ENCODE measurements at places on chromosomes 11 and 22.

DNA sequence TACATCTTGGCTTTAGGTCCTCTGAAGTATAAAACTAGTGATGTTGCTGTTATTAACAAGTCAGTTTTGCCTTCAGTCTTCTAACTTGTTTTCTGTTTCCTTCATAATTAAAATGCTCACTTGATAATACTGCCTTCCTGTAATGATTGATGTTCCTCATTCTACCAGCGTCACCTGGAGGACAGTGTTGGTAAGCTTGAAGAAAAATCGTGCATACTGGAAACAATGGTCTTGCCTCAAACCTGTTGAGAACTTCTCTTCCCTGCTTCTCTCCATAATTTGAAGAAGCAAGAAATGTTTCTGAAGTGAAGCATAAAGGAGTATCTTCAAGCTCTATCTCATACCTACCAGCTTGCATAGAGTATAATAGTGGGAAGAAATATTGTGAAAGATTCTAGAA, 3.0 kb downstream of the YWHAH start:
- DNase-seq: no peak

GRCh38 chr11:60594998-60595642, 79.9 kb downstream of the MS4A13 start:
- DNase-seq: no peak

GRCh38 chr22:42490243-42490832, 29.3 kb downstream of the RRP7A start:
- DNase-seq: no peak

DNA sequence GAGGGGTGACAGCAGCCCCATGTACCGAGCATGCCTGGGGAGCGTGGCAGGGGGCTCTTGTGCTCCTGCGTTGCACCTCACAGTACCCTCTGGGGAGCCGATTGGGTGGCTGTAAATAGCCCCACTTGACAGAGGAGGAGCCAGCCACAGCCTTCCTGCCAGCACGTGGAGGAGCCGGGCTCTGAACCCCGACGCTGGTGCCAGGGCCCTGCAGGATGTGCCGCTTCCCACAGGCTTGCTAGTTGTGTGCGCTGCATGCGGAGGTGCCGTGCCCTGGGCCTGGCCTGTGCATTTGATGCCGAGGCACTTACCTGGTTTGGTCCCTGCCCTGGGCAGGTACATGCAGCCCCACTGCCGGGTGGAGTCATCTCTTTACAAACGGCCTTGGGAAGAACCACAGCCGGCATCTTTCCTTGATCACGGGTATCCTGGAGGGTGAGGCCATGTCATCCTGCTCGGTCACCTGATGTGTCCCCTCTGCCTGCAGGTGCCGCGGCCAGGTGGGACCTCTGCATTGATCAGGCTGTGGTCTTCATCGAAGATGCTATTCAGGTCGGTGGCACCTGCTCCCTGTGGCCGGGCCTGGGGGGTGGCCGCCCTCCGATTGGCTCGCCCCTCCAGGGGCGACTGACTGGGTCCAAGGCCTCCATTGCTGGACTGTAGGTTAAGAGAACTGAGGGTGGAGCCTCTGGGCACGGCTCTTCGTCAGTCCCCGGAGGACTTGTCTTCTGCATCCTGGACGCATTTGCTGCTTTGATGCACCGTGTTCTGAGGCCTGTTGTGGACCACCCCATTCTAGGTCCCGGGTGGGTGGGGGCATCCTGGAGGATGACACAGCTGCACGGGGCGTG, 5.0 kb downstream of the TPCN2 start:
- DNase-seq: no peak

GRCh38 chr11:111819161-111819828, 52.1 kb downstream of the ALG9 start:
- no peak for DNase-seq

GRCh38 chr22:31872209-31872608, 72.1 kb upstream of the YWHAH start:
- DNase-seq: no peak

DNA sequence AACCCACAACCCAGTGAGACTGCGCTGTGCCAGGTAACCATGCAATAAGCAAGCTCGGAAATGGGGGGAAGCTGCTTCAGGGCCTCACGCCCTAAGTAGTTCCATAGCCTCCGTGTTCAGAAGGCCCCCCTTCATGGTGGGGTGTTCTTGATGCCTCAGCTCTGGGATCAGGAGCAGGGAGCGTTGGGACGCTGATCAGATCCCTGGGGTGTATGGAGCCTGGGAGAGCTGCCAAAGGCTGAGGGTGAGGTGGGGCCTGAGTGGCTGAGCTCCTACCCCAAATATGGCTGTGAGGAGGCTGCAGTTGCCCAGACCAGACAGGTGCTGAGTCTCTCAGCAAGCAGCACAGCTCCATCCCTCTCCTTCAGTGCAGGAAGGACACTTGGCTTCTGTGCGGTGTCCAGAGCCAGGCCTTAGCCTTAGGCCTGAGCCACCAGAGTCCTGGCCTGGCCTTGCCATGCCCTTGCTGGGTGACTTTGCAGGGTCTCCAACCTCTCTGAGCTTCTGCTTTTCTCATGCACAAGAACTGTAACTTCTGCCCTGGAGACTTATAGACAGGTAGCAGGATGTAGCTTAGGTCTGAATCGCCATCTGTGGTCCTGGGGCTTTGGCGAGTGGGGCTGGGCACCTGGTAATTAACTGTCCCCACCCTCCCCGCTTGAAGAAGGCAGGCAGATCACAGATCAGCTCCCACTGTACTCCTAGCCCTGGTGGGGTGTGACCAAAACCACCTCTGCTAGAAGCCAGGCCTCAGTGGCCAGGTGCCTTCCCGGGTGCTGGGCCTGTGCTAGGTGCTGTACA, 5.3 kb downstream of the MMP11 start:
- DNase-seq: no peak

GRCh38 chr11:35103366-35104208, 35.4 kb upstream of the CD44 start:
- no peak for DNase-seq

DNA sequence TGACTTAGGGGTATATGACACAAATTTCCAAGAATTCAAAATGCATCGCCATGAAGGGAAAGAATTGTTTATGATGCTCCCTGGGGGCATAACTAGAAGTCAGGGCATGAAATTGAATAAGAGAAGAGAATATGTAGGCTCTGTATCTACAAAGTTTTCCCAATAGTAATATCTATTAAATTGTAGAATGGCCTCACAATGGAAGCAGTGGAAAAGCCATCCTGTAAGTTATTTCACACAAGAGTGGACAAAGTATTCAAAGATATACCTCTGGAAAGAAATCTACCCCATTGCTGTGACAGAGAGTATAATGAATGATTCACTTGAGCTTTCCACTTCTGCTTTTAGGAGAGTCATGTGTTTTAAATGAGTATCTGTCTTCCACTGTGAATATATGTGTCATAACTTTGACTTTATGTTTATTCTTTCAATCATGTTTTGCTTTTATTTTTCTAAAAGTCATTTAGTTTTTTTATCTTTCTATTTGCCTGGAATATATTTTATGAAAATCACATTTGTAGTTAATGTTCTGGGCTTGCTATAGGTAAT, 65.7 kb upstream of the DDI1 start:
- no peak for DNase-seq

- DNase-seq: no peak
Observed at GRCh38 chr11:75152651-75153427, 1.9 kb downstream of the SLCO2B1 start.

DNA sequence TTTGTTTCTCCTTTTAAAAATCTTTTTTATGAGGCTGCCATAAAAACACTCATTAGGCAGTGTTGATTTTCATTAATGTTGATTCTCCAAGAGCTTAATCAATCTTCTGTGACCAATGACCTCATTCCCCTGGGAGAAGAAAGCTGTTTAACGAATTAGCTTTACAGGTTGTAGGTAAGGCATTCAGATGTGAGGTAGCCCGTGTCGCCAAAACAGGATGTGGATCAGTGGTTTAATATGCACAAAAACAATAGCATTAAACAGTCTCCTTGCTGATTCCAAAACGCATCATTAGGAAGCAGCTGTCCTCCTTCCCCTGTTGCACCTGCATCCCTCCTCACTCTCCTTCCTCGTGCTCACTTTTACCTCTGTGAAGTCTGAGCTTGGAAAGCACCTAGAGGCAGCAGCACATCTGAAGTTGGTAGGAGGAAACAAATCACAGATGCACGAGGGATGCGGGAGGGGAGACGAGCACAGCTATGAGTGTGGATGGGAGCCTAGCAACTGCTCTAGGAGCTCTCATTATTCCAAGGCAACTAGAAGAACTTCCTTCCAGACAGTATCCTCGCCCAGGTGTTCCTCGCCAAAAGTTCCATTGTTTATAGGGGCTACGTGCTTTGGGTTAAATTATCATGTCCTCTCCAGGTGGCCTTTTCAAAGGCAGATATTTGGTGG, 179.4 kb upstream of the SNX19 start:
- no peak for DNase-seq

- DNase-seq: no peak
Observed at GRCh38 chr11:57140568-57140967, 41.2 kb upstream of the LRRC55 start.

Measured in hypothalamus (tissue), 51 donors.